HFFc6 (cell line): ENCODE measurements at places on chromosomes 12 and 14. TPM values are rescaled to one million over a fixed set of nuclear protein-coding genes. Genes with fewer than 3 reads are reported as not detected.

DNA sequence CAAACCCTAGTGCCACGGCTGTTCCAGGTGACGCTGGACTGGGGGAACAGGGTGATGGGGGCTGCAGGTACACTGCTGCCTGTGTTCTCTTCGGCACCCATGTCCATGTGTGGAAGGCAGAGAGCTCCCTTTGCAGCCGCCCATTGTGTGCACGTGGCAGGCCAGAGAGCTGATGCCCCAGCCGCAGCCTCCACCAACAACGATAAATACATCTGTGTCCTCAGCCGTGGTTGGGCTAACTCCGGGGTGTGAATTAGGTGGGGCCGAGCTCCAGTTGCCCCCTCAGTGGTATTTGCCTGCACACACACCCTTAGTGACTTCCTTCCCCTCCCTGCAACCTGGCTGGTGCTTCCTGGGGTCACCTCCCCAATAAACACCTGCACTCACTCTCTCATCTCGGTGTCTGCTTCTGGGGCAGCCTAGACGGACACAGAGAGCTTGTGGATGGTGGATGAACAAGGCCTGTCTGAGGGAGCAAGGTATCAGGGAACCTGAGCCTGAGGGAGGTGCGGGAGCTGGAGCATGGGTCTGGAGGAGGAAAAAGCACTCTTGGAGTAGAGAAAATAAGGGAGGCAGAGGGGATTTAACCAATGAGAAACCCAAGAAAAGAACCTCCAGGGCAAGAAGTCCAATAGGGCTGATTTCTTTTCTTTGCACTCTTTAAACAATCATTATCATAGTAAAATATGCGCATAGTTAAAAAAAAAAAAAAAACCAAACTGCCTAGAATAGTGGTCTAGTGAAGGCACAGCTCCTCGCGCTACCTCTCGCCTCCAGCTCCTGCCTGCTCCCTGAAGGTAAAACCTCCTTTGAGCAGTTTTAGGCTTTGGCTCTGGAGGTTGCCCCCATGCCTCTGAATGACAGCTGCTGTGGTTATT, 112.6 kb downstream of the ZNF664 start:
- no peak for DNase-seq

Gene GLIPR1L1
- total RNA-seq = not detected in 3 replicates

Gene COQ6
- 22.1 to 24.4 TPM (median 22.6 TPM) in 3 replicates for total RNA-seq

Gene PIWIL1
- not detected in 2 replicates for total RNA-seq

GRCh38 chr12:52338241-52338960, 17.2 kb upstream of the KRT83 start:
- DNase-seq = no peak

DNA sequence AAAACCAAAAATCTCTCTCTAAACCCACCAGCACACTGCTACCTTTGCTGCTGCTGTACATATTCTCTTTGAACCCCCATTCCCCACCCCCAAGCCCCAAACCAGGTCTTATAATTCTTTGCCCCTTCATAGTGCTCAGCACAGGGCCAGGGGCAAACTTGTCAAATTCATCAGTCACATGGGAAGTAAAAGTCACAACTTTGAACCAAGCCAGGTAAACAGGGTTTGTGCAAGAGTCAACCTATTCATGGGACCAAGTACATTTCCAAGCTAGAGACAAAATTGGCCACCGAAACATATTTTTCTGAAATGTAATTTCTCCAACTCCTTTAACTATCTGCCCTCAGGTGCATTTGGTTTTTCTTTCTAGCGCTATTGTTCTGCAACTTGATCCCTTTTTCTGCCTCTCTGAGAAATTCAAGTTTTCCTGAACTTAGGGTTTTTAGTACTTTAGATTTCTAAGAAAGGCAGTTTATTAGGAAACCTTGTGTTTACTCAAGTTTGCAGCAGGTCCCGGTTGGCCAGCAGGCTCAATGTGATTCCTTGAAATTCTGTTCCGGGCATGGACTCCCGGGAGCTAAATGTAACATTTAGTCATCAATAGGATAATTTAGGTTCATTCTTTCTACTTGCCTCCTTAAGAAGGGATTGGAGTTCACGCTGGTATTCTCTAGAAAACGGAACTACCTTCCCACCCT, 230.5 kb downstream of the EFCAB11 start:
- no peak for DNase-seq

- DNase-seq = peak; percentile 88
Observed at GRCh38 chr14:20662968-20663732, 21.2 kb upstream of the RNASE4 start.

DNA sequence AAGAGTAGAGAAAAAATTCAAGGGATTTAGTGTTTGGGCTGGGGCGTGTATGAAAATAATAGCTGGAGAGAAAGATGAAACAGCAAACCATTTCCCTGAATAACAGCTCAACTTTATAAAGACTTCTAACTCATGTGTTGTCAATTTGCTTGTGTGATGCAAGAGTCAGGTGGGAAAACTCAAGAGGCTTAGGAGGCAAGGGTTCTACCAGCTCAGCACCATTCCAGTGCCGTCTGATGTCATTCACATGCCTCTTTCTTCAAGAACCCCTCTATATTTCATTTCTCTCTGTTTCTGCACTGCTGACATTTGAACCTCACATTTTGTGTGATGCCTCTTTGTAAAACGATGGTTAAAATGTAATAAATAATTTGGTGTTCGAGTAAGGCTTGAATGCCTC, 192.2 kb downstream of the PRKD1 start:
- no peak for DNase-seq

DNA sequence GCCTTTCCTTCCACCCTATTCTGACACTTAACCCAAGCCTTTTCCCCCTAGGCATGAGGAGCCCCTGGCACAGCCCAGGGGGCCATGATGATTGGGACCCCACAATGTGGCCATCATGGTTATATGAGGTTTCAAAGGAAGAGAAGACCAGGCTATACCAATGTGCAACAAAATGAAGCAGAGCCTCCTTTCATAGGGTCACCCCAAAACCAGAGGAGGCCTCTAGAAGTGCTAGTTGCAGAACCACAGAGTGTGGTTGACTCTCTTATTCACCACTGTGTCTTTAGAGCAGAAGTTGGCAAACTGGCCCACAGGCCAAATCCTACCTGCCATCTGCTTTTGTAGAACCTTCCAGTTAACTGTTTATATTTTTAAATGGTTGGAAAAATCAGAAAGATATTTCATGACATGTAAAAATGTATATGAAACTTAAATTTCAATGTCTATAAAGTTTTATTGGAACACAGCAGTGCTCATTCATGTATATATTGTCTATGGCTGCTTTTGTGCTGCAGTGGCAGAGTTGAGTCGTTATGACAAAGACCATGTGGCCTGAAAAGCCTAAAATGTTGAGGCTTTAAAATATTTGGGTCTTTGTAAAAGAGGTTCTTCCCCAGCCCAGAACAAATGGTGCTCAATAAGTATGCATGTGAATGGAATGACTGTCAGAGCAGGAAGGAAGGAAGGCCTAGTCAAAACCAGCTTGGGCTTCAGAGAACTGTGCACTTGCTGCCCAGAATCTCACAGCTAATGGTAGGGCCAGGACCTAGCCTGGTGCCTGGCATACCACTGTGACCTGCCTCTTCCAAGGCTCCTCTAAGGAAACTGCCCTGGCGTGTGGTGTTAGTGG, 49.2 kb downstream of the SUSD6 start:
- DNase-seq = no peak

DNA sequence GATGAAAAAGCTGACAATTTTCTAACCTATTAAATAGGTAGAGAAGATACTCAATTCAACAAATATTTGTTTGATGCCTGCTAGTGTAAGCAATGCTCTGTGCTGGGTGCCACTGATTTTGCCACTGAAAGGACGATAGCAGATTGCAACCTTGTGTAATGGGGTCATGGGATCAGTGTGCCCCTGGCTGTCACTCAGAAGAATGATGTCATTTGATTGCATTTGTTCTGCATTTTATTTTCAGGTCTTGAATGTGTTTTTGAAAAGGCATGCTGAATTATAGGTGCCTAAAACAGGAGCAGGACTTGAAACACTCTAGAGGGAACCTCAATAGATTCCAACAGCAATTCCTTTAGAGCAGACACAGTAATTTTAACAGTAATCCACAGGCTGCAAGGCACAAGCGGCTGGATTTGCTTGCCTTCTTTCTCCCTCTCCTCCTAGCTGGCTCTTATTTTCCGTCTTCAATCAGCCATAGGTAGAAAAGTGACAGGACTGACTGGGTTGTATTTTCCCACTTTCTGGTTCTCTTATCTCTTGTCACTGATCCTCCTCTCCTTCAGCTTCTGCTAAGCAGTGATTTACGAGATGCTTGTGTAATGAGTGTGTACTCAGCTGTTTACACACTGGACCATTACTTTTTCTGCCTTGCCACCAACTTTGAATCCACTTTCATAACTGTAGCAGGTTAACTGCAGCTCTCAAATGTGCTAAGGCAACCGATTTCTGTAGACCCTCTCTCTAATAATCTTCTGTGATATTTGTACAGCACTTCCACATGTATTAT, 4.1 kb downstream of the PLXNC1 start:
- DNase-seq = no peak

DNA sequence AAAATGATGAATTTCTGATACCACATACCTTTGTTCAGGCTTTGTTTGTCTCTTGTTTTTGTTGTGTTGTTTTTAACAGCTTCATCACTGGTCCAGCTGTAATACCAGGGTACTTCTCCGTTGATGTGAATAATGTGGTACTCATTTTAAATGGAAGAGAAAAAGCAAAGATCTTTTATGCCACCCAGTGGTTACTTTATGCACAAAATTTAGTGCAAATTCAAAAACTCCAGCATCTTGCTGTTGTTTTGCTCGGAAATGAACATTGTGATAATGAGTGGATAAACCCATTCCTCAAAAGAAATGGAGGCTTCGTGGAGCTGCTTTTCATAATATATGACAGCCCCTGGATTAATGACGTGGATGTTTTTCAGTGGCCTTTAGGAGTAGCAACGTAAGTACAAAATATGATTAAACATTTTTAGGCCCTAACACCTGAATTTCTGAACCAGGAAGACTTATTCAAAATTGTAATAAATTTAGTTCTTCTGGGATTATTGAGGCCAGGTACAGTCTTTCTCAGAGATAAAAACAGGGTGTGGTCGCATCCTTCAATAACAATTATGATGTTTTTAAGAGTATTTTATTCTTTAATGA, 22.4 kb downstream of the RXYLT1 start:
- DNase-seq = peak; percentile 29

Gene TPH2
- total RNA-seq = not detected in 3 replicates

Gene SLC17A8
- not detected in 3 replicates for total RNA-seq

DNA sequence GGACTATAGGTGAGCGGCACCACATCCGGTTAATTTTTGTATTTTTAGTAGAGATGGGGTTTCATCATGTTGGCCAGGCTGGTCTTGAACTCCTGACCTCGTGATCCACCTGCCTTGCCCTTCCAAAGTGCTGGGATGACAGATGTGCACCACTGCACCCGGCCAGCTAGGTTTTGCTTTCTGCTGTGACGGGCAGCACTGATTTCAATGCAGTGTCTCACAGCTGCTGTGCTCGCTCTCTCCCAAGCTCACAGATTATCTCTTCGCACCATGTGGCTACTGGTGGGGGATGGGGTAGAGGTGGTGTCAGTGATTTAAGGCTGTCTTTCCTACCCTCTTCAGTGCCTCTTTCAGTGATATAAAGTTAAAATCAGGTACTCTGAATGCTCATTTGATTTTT, 909.1 kb downstream of the TRHDE start:
- no peak for DNase-seq

Gene KLHL33
- 0.05 TPM in 2 of 3 replicates, not detected in the other for total RNA-seq

DNA sequence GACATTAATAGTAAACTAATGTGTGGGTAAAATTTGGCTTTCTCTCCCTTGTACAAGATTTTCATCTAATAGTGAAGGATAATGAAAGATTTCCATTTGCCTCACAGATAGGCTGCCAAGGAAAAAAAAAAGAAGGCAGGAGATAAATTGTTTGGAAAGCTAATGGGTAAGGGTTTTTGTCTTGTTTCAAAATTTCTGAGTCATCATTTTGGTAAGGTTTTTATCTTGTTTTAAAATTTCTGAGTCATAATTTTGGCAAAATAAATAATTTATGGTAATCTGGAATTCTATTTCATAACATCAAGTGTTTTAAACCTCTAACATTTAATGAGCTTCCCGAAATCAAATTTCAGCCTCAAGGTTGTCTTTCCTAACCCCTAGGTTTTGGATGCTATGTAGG, 1035.7 kb upstream of the FBXO33 start:
- no peak for DNase-seq

Gene RD3L
- not detected in 2 replicates for total RNA-seq

GRCh38 chr14:65195042-65195719, 92.9 kb upstream of the MAX start:
- no peak for DNase-seq

Gene KCNJ8
- 0.54 to 8.5 TPM (median 1.5 TPM) in 3 replicates for total RNA-seq

DNA sequence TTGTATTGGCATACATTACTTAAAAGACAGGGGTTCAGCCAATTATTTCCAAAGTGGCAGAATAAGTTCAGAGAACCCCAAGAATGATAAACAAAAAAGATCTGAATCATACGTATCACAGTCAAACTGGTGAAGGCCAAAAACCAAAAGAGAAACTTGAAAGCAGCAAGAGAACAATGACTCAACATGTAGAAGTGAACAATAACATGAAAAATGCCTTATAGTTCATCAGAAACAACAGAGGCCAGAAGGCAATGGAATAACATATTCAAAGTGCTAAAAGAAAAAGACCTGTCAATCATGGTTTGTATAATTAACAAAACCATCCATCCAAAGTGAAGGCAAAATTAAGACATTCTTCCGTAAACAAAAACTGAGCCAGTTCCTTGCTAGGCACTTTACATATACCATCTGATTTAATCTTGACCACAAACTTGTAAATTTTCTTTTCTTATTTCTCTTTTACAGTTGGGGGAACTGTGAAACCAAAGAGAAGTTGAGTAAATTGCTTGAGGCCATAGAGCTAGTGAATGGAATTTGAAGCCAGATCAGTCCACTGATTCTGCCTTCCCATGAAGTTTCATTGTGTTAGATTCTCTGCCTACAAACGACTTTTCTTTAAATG, 232.1 kb upstream of the SEL1L start:
- DNase-seq = no peak

DNA sequence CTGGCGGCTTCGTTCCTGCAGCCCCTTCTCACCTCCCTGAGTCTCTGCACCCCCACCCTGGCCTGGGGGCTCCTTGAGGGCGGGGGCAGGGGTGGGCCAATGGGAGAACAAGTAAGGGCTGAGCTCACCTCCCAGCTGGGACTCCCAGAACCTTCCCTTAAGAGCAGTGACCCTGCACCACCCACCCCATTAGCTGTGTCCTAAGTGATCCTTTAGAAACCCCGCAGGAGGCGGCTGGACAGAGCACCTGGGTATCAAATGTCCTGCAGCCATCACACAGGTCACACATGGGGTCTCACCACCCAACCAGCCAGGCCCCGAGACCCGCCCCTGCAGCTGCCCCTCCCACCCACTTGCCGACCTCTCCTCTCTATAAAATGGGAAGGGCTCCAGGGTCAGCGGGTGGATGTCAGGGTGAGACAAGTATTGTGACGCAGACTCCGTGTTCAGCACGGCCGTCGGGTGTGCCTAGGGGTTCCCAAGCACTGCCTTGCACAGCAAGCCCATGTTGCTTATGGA, 151.2 kb upstream of the C14orf180 start:
- no peak for DNase-seq

- DNase-seq = no peak
Observed at GRCh38 chr12:49618576-49618975, 4.8 kb upstream of the PRPF40B start.

- DNase-seq = no peak
Observed at GRCh38 chr12:104596898-104597843, 140.4 kb downstream of the CHST11 start.

- DNase-seq = no peak
Observed at GRCh38 chr12:97595936-97596335, 133.3 kb downstream of the RMST start.
